ENCODE measurements at places on chromosomes 3 and 15.

DNA sequence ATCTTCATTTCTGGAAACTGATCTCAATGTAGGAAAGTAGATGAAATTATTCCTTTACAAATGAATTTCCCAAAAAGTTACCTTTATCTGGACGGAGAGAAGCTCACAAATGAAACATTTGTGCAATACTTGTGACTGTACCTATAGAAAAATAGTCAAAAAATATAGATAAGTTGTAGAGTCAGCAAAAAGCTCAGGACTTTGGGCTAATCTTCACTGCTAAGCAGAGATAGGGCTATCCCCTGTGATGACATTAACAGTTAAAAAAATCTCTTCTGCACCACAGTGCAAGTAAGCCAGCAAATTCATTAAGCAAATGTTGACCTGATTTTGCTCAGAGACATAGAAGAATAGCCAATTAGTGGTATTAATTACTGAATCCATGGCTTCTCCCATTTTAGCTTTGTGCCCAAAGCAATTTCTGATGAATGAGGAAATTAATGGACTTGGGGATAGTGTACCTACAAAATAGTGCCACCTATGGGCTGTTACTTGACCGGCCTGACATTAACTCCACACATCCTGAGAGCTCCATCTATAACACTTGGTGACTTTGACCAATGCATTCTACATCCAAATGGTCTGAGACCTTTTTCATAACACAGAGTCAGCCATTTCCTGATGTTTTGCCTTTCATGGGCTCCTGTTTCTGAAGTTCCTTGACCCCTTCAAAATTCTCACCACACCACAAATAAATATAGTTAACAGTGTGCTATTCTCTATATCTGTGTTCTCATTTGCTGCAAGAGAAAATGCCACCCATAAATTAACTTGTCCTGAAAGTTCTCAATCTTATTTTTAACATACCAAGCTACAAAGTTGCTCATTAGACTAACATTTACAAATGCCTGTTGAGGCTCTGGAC, 105.0 kb downstream of the SSR3 start:
- no peak for DNase-seq

GRCh38 chr15:60326824-60327654, 70.7 kb downstream of the ANXA2 start:
- no peak for DNase-seq

GRCh38 chr3:176051766-176052165, 1145.5 kb downstream of the TBL1XR1 start:
- no peak for DNase-seq

DNA sequence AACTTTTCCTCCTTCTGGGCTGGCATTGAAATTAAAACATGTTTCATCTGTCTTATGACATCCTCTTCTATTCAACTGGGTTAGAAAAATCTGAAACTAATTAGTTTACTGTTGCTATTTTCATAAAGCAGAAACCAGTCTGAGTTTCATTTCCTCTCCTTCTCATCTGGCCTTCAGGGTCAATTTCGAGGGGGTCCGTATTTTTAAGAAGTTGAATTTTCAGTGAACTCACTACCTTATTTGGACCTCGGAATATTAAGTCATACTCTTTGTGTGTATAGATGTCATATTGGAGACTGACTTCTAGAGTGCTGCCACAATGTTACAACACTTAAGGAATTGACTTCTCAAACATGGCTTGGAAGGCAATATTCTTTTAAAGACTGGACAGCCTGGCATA, 485.9 kb downstream of the SQOR start:
- DNase-seq: no peak

- no peak for DNase-seq
These were observed 47.4 kb upstream of the VGLL4 start for GRCh38 chr3:11690863-11691766.

- DNase-seq: no peak
These were observed 84.8 kb upstream of the WNT5A start for GRCh38 chr3:55571913-55572312.

GRCh38 chr3:104150724-104151123, 1216.0 kb upstream of the ALCAM start:
- no peak for DNase-seq

- DNase-seq: no peak
These were observed 38.1 kb downstream of the TRAK1 start for GRCh38 chr3:42129014-42129953.

GRCh38 chr3:13532085-13532484, 16.8 kb upstream of the FBLN2 start:
- no peak for DNase-seq

GRCh38 chr3:63895422-63896189, 16.6 kb downstream of the SCAANT1 start:
- DNase-seq: no peak

- no peak for DNase-seq
These were observed 52.8 kb downstream of the MGA start for GRCh38 chr15:41713047-41713446.

GRCh38 chr3:27575499-27575898, 91.3 kb upstream of the SLC4A7 start:
- DNase-seq: no peak

DNA sequence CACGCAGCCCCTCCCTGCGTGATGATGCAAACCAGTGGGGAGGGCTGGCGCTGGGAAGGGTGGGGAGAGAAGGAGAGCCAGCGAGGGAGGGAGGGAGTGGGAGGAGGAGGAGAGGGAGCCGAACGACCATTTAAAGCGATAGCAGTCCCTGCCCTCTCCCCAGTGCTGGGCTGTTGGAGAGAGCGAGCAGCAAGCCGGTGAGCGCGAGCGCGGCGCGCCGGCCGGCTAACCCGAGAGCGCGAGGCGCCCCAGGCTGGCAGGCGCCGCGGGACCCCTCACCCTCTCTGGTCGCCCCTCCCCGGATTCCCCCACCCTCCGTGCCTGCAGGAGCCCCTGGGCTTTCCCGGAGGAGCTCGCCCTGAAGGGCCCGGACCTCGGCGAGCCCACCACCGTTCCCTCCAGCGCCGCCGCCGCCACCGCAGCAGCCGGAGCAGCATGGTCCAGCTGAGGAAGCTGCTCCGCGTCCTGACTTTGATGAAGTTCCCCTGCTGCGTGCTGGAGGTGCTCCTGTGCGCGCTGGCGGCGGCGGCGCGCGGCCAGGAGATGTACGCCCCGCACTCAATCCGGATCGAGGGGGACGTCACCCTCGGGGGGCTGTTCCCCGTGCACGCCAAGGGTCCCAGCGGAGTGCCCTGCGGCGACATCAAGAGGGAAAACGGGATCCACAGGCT, at the start of gene GRM7:
Gene GRM7 (plus strand): TSS at position 162 of the 671 bp plus-strand sequence.
- no peak for DNase-seq

DNA sequence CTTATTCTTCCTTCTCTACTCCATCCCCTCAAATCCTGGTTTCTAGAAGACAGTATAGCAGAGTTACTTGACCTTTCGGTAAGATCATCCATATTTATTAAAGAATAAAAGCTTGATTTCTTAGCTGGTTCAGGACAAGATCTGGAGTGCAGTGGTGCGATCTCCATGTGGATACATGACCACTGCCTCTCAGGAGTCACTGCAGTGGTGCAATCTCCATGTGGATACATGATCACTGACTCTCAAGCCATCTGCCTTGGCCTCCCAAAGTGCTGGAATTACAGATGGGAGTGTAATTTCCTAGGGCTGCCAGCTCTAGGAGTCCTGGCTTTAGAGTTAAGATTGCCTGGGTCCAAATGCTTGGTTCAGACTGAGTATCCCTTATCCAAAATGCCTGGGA, 16.5 kb downstream of the LARP6 start:
- no peak for DNase-seq

GRCh38 chr3:72347819-72348319, 500.4 kb downstream of the SHQ1 start:
- DNase-seq: peak; percentile 47

GRCh38 chr15:88100181-88100580, 156.4 kb downstream of the NTRK3 start:
- DNase-seq: no peak

- no peak for DNase-seq
These were observed 57.5 kb downstream of the TPRG1 start for GRCh38 chr3:189229196-189229828.

GRCh38 chr3:18633002-18633401, 207.9 kb upstream of the SATB1 start:
- no peak for DNase-seq

- DNase-seq: no peak
These were observed 365.7 kb downstream of the GABRG3 start for GRCh38 chr15:27336676-27337075.

DNA sequence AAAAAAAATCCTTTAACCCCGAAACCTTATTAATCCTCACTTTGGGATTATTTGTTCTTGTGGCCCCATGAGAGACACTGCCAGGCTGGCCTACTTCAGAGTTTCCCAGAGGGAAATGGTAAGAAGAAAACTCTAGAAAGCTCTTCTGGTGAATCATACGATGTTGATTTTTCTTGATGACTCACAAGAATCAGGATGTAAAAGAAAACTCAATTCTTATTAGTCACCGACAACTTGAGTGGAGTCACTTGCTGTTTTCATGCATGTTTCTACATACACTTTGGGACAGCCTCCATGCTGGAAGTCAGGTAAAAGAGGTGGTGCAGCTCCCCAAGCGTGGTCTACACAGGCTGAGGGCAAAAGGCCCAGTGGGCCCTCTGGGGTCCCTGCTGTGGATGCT, 42.8 kb downstream of the MYO5C start:
- no peak for DNase-seq

DNA sequence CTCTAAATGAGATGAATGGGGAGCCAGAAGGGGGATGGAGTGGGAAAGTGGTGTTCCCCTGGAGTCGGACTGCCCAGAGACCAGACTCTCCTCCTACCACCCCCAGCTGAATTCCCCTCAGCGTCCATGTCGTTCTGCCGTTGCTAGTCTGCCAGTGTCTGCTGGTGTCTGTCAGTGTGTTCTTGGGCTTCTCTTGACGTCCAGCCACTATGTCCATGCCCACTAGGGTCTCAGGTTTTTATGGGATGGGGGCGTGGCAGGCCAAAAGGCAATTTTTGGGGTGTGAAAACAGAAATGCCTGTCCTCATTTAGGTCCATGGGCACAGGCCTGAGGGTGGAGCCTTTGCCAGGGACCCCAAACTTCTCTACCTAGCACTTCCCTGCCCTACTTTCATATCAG, 589.6 kb downstream of the IGSF11 start:
- DNase-seq: no peak

GRCh38 chr15:25134546-25134945, 179.8 kb downstream of the SNRPN start:
- no peak for DNase-seq

DNA sequence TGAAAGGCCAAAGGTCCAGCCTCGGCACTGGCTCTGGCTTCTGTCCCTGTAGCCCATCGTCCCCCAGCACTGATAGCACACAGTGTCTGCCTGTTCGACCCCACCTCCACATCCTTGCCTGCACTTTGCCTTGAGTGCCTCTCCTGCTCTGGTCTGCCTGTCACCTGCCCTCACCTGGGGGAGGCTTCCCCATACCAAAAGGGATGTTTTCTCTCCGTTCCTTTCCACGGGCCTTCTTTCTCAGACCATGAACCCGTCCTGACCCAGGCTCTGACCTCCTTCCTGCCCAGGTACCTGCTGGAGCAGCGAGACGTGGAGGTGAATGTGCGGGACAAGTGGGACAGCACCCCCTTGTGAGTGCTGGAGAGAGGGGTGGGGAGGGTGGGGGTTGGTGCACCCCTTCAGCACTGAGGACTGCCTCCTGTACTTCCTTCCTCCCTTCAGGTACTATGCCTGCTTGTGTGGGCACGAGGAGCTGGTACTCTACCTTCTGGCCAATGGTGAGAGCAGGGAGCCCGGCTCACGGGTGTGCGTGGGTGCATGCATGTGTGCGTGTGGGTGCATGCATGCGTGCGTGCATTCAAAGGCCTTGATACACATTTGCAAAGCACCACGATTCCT, 1.5 kb downstream of the ABTB1 start:
- no peak for DNase-seq

DNA sequence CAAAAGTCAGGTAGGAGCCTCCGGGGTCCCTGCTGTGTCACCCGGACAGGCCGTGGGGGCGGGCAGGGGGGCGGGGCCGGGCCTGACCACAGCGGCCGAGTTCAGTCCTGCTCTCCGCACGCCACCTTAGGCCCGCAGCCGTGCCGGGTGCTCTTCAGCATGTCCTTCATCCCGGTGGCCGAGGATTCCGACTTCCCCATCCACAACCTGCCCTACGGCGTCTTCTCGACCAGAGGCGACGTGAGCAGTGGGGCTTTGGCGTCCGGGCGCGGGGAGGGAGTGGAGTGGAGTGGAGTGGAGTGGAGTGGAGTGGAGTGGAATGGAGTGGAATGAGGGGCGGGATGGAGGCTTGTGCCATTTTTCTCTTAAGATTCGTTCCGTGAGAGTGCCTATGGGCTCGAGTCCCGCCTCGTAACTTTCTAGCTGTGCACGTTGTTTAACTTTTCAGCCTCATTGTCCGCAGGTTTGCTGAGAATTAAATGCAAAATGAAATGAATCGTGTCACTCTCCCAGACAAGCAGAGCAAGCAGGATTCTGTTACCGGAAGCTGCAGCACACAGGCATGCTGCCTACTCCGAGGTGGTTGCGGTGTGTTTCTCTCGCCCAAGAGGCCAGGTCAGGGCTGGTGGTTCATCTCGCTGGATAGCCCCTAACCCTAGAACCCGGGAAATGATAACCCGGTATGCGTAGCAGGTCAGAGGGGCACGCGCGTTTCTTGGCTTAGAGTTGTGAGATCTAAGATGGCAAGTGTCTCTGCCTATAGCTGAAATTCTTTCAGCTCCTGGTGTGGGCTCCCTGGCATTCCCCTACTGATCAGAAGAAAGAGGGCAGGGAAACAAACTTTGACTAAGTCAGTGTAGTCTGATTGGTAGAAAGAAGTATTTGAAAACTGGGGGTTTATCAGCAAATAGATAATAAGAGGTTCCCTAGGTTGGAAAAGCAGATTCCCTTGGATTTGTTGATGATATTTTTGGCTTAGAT, at the start of gene FAH:
Gene FAH (plus strand): TSS at position 104 of the 981 bp plus-strand sequence. CDS start 56 bp downstream, at position 160.
- DNase-seq: peak; percentile 13

GRCh38 chr3:107409365-107409764, 32.1 kb downstream of the CCDC54 start:
- no peak for DNase-seq

DNA sequence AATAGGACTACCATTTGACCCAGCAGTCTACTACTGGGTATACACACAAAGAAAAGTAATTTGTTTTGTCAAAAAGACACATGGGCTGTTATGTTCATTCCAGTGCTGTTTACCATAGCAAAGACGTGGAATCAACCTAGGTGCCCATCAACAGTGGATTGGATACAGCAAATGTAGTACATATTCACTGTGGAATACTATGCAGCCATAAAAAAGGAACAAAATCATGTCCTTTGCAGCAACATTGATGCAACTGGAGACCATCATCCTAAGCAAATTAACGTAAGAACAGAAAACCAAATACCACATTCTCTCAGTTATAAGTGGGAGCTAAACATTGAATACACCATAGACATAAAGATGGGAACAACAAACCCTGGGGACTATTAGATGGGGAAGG, 25.8 kb downstream of the BBX start:
- no peak for DNase-seq

All from stimulated activated CD4-positive, alpha-beta T cell treated with anti-CD3 and anti-CD28 coated beads, Interleukin-4, amount 100 ng/mL, for 4 hours (primary cell).